ENCODE measurements at places on chromosomes 16 and 17.

DNA sequence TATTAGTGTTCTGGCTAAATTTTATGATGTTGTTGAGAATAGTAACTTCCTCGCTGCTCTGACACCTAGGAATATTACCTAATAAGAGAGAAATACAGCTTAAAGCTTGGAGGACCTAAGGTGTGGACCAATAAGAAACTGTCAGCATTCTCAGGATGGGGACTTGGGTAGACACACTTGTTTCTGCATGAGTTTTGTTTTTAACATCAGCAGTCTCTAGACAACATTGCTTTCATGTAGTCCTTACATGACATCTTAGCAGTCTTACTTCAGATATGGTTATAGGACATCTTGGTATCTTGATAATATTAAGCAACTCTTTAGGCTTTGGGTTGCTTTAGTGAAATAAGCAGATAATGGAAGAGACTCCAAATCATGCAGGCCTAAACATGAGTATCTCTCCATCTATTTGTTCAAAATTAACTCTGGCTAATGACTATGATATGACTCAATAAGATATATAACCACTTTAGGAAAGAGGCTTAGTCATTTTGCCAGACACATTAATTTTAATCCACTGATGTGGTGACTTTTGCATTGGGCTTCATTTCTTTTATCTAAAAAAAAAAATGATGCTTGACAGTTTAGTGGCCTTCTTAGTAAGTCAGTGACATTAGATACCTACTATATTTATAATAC is 84.5 kb downstream of the WNT3 start:
- no peak for DNase-seq

GRCh38 chr16:49698931-49699840 is 156.7 kb downstream of the ZNF423 start:
- DNase-seq: no peak

- DNase-seq: no peak
These were observed 16.1 kb upstream of the KCNJ12 start for GRCh38 chr17:21360048-21360447.

DNA sequence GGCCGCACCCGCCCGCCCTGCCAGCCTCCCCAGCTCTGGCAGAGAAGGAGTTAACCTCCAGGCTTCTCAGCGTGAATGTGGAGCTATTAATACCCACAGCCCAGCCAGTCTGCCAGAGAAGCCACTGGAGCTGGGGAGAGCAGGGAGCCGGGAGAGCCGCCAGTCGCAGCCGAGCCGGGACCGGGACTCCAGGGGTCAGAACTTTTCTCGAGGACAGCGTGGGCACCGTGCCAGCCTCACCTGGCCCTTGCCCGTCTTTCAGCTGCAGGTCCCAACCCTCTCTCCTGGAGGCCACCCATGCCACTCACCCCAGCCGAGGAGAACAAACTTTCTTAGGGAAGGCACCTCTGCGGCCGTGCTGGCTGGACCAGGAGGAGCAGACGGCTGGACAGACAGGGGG is 33.8 kb upstream of the SBK1 start:
- no peak for DNase-seq

- no peak for DNase-seq
These were observed 74.5 kb upstream of the HSBP1 start for GRCh38 chr16:83733301-83733700.

- DNase-seq: peak; percentile 18
These were observed 491 bp downstream of the SLC25A19 start for GRCh38 chr17:75288770-75289114.

DNA sequence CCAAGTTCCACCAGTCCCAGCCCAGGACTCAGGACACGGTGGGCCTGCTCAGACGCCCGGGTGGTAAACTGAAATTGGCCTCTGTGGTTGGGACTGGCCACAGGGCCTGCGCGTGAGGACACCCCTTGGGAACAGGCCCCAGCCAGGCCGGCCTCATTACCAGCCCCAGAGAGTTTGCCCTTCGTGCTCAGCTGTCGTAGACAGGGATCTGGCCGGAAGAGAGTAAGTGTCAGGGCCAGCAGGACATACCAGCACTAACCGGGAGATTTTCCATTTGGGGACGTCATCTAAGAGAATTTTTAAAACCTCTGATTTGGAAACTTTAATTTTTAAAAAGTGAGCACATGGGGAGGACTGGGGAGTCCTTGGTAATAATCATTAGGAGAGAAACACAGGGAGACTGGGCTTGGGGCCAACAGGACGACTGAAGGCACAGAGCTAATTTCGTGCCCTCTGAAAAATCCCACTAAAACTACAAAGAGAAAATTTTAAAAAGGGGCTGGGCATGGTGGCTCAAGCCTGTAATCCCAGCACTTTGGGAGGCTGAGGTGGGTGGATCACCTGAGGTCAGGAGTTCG is 2.4 kb upstream of the RBFOX3 start:
- DNase-seq: no peak

GRCh38 chr17:15264542-15264941 is 584 bp downstream of the PMP22 start:
- DNase-seq: no peak

DNA sequence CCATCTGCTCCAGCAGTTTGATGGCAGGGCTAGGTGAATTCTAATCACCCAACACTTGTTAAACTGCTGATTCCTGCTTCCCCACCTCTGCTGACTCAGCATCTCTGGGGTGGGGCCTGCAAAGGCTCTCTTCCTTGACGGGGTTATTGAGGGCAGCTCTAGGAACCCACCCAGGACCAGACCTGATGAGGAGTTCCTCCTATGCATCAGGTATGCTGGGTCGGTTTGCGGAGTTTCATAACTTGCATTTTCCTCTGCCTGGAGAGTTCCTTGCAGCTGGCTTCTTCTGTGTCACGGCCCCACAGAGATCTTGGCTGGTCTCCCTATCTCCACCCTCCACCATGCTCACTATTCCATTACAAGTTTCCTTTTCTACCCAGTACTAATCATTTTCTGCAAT is 93.4 kb upstream of the CCL2 start:
- DNase-seq: no peak

GRCh38 chr17:37137070-37137610 is 188.4 kb downstream of the AATF start:
- no peak for DNase-seq

DNA sequence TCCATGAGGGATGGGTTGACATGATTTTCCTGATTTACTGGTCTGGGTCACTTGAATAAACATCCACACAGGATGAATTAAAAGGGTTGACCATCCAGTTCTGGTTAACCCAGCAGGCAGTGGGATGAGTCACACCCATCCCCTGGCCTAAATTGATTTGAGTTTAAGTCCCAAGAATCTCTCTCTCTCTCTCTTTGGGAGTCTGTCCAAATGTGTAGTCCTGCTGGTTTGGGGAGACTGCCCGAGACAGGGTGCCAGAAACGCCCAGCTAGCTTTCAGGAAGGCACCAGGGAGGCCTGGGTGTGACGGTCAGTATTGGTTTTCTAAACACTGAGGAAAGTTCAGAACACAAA is 38.8 kb downstream of the SCPEP1 start:
- DNase-seq: no peak

- DNase-seq: no peak
These were observed 22.5 kb upstream of the CHMP6 start for GRCh38 chr17:80969030-80969673.

GRCh38 chr17:16298140-16298662 is 55.1 kb downstream of the CENPV start:
- DNase-seq: no peak

- DNase-seq: no peak
These were observed 271.8 kb downstream of the CPPED1 start for GRCh38 chr16:12531937-12532336.

DNA sequence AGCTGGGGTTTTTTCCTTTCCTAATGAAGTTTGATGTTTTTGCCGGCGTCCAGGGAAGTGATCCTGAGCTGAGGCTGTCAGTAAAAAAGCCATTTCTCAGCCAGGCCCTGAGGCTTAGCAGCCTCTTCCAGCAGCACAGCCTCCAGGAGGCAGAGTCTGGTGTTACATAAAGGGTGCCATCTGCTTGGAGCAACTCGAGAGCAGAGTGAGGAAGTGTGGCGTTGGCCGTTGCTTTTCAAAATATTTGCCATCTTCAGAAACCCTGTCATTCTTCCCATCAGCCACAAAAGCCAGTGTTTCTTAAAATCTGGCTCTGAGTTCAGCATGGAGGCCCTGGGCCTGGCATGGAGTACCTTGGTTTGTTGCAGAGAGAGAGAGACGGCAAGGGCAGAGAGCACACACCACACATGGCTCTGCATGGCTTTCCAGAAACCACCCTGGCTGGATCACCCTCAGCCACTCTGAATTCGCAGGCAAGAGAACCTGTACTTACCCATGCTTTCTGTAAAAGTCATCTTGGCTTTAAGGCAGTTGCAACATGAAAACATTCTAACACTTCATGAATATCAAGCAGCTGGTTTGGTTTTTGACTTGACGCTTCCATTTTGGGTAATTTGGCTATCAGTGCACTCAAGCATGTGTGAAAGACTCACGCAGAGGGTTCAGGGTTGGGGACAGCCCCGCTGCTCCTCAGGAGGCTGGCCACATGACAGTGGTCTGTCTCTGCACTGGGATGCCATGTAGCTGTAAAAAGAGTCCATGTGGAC is 21.0 kb downstream of the PMM2 start:
- no peak for DNase-seq

- no peak for DNase-seq
These were observed 826 bp downstream of the LYZL6 start for GRCh38 chr17:35942588-35943186.

- no peak for DNase-seq
These were observed 12.1 kb downstream of the PIMREG start for GRCh38 chr17:6456321-6456720.

- no peak for DNase-seq
These were observed 59.5 kb downstream of the SLFN11 start for GRCh38 chr17:35313875-35314409.

- no peak for DNase-seq
These were observed 32.4 kb downstream of the RAB11FIP3 start for GRCh38 chr16:457732-458400.

DNA sequence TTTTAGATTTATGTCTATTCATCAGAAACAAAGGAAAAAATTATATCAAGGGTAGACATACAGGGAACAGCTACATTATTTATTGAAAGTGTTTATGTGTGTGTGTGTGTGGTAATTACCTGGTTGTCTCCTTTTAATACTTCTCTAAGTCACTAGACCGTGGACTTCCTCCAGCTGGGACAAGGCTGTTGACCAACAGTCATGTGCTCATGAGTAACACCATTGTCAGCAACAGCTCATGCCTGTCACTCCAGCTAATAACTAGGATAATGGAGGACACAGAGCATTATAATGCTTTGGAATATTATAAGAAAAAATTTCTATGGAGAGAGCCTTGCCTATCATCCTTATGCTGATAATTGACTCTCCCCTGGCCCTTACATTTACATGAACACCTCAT is 125.3 kb upstream of the SALL1 start:
- DNase-seq: no peak

DNA sequence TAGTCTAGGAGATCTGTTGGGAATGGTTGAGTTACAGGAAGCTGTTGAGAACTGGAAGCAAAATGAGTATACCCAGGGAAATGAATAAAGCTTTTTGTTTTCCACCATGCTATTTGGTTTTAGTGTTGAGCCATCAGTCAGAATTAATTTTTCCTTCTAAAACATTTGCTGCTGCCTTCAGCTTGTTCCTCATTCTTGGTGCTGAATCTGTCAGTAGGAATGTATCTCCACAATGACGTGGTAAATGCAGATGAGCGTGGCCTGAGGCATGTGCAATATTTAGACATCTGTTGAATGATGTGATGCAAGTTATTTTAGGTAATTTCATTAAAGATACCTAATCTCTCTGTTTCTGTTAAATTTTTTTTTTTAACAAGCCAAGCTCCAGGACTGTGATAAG is 10.9 kb downstream of the HAPSTR1 start:
- no peak for DNase-seq

GRCh38 chr17:27512511-27513346 is 56.5 kb downstream of the KSR1 start:
- no peak for DNase-seq

DNA sequence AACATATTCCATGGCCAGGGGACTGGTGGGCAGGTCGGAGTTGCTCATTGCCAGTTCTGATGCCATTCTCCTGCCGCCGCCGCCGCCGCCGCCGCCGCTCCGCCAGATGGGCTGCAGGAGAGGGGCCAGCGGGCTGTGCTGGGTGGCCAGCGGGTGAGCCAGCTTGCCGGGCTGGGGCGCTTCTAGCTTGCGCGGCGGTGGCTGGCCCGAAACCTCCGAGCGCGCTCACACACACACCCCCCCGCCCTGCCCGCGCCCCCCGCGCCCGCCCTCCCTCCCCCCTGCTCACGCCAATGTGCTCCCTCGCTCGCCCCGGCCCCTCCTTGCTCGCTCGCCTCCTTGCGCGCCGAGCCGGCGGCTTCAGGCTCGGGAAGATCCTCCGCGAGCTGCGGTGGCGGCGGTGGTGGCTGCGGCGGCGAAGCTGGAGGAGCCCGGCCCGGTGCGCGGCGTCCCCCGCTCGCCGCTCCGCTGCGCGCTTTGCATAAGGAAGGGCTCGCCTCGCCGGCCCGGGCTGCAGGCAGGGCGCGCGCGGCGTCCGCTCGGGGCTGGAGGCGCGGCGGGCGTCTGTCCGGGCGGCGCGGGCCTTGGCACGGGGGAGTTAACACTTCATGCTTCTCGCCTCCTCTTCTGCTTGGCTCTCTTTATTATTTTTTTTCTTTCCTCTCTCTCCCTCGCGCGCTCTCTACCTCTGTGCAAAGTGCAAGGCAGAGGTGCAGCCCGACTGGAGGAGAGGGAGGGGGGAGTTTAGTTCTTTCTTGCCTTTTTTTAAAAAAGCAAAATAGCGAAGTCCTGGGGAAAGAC is 500 bp downstream of the MAF start:
- peak; percentile 49 for DNase-seq

DNA sequence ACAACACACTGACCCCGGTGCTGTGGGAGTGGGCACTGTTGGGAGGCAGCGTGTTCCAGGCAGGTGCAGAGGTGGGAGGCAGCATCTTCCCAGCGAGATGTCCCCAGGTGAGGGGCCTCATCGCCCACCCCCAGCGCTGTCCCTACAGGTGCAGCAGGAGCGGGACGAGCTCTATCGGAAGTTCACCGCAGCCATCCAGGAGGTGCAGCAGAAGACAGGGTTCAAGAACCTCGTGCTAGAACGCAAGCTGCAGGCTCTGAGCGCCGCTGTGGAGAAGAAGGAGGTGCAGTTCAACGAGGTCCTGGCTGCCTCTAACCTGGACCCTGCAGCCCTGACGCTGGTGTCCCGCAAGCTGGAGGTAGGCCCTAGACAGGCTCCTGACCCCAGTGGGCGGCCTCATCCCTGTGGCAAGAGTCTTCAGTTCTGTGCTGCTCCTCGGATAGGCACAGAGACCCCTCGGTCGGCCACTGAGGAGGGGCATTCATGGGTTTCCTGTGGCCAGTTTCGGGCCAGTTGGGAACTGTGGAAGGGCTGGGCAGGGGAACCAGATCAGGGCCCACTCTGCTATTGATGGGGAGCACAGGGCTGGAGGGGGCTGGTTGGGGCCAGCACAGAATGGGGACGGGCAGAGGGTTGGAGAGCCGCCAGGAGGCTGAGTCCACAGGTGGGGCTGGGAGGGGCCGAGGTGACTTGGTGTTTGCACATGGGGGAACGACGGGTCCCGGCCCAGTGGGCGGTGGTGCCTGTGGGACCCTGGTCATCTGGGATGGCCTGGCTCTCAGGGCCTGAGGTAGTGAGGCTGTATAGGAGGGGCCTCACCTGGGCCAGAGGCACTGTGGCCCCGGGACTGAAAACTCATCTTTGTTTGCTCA is 21.1 kb upstream of the DBNDD1 start:
- DNase-seq: no peak
